Calu3 (cell line): ENCODE measurements at places on chromosomes 7 and 10. TPM values are rescaled to one million over a fixed set of nuclear protein-coding genes. Genes with fewer than 3 reads are reported as not detected.

DNA sequence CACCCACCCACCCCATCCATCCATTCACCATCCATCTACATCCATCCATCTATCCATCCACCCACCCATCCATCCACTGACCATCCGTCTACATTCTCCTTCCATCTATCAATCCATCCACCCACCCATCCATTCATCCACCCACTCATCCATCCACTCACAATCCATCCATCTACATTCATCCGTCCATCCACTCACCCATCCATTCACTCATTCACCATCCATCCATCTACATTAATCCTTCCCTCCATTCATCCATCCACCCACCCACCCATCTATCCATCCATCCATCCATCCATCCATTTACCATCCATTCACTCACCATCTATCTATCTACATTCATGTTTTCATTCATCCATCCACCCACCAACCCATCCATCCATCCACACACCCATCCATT, 292.5 kb downstream of the ADARB2 start:
- no peak for DNase-seq

GRCh38 chr10:124898471-124898870, 43.5 kb upstream of the ZRANB1 start:
- DNase-seq = no peak

- DNase-seq = no peak
Observed at GRCh38 chr10:77592946-77593636, 44.5 kb downstream of the KCNMA1 start.

GRCh38 chr7:75531359-75531821, 39.3 kb downstream of the SPDYE5 start:
- DNase-seq = no peak

- no peak for DNase-seq
Observed at GRCh38 chr7:6640246-6640721, 3.2 kb downstream of the ZNF316 start.

DNA sequence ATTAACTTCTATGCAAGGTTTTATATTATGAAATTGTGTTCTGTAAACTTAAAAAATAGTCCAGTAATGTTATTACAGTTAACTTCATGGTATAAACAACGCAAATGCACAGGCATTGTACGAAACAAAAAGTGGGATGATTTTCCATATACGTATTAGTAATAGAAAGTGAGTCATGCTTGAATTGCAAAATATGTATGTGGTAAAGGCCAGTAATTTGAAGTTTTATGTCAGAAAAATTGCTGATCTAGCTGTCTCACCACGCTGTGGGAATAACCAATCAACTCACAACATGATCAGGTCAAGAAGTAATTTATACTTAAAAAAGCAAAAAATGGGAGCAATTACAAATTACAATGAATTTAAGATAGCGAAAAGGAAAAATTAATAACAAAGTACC, 37.0 kb upstream of the GLI3 start:
- no peak for DNase-seq

DNA sequence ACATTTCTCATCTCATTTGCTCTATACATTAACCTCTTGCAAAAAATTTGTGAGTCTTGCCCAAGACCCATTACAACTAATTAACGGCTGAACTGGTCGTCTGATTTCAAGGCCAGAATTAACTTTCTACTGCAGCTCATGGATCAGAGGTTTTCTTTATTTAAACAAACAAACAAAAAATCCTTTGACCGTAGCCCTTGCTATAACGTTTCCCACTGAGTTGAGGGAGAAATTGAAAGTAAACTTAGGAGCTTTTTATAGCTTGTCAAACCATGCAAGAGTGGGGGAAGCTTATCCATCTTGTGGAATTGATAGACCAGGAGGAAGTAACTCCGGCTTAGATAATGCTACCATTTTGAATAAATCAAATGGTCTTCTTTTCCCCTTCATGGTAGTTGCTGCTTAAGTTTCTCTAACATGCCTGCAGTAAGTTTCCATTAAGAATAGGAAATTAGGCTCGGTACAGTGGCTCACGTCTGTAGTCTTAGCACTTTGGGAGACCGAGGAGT, 3.3 kb downstream of the SRGN start:
- no peak for DNase-seq

DNA sequence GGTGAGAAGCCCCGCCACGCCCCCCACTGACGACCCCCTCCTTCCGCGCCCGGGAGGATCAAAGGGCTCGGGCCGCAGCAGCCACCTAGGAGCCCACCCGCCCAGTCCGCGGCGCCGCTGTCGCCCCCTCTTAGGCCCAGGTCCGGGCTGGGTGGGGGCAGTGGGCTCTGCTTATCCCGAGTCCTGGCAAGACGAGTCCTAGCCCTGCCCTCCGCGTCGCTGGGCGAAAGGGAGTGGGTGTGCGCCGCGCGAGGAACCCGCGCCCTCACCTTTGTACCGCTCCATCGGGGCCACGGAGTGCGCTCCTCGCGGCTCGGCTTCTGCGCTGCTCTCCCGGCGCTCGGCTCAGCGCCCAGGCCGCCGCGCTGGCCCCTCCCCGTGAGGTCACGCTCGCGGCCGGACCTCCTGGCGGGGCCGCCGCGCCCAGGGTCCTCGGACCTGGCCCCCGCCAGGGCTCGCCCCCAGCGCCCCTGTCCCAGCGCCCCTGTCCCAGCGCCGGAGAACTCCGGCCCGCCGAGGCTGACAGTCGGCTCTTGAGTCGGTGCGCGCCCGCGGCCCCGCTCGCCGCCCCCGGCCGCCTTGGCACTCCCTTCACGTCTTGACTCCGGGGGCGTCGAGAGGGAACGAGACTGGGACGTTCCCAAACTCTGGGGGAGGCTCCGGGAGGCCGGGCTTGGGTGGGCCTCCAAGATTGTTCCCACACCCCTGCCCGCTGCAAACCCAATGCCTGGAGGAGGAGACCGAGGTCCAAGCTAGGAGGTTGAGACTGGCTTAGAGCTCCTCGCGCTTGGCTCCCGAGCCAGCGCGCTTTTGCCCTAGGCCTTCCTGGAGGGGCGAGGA, at the start of gene AFAP1L2:
Gene AFAP1L2 (minus strand): TSS at position 332 of the 840 bp plus-strand sequence. CDS start 47 bp downstream, at position 285.
- no peak for DNase-seq

GRCh38 chr10:88288320-88289059, 294.6 kb downstream of the RNLS start:
- no peak for DNase-seq

- no peak for DNase-seq
Observed at GRCh38 chr7:43621729-43622448, 39.0 kb downstream of the STK17A start.

DNA sequence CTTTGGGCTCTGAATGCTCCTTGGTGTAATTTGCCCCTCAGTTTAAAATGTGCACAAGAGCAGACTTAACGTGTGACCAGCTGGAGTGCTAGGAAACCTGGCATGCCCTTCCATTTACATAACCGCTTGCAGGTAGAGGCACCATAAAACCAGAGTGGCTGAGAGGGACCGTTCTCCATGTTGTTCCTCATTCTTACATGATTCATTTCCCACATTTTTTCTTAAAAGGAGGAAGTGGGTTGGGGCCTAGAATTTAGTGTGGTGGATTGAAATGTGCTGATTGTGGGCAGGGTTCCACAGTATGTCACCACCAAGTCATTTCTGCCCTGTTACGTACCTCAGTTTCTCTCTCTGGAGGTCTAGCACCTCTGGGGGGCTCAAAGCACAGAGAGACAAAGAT, 375.8 kb upstream of the VSTM2A start:
- no peak for DNase-seq

- DNase-seq = no peak
Observed at GRCh38 chr10:16853201-16853600, 36.0 kb upstream of the RSU1 start.

- DNase-seq = no peak
Observed at GRCh38 chr7:4998910-4999309, 39.9 kb upstream of the MMD2 start.

DNA sequence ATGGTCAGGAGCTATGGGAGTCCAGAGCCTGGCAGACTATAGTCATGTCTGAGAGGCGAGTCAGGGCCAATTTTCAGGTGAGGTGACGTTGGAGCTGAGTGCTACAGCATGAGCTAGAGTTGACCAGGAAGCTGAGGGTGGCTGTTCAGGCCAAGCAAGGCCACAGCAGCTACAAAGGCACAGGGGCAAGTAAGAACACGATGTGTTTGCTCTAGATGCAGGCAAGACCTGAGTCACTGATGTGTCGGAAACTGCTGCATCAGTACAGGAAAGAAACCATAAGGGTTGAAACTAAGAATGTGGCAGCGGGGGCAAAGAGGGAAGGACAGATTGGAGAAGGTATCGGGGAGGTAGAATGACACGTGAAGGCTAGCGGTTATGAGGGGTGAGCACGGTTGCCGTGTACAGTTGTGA, 11.8 kb upstream of the RRP12 start:
- peak; percentile 7 for DNase-seq

DNA sequence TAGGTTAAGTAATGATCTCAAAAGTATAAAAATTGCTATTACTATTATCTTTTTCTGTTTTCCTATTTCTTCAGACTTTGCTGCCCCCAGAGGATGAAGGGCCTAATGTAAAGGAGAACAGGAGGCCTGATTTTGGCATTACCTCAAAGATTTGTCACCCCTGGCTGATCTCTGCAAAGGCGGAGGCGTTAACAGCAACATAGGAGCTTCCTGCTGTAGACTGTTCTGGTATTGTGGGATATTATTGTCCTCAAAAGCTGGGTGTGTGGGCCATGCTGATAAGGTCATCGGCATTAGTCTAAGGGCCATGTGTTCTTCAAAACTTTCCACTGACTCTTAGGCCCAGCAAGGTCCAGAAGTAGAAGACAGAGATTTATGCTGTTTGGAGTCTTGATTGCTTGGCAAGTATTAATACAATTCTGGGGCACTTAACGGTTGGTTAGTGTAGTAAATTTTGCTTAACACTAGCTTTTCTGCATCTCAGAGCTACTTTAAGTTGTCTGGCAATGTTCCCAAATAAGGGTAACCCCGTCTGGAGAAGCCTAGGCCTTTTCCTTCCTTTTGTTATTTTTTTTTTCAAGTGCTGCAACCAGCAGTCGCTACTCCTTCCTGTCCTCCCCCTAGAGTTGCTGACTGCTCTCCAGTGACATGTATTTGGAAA, 14.0 kb upstream of the ENTPD1 start:
- DNase-seq = no peak

The MMS19 gene
- 39.8 and 46.5 TPM in 2 replicates for total RNA-seq

The HMX2 gene
- total RNA-seq = not detected in 2 replicates

The POMZP3 gene
- total RNA-seq = 9.6 and 11.9 TPM in 2 replicates

The PRSS2 gene
- 0.64 TPM in 1 of 2 replicates, not detected in the other for total RNA-seq

The PSMC2 gene
- 105 and 114 TPM in 2 replicates for total RNA-seq
